SJSA1 (cell line): ENCODE measurements at places on chromosomes 1 and 21.

GRCh38 chr1:111541721-111542120 lies 38.3 kb upstream of the ADORA3 start:
- no peak for DNase-seq

DNA sequence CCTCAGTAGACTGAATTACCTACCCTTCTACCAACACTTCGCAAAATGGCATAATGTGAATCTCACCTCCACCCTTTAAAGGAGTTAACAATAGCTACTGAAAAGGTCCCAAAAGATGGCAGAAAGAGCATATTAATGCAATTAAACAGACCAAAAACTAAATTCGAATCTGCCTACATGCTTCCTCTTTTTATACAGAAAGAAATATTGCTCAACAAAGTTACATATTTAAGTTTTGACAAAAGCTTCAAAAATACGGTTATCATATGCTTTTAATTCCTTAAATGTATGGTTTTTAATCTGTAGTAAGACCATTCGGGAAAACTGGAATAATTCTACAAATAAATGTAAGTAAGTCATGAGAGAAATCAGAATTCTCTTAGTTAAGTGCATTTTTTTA lies 2.2 kb downstream of the APP start:
- DNase-seq, result no peak

DNA sequence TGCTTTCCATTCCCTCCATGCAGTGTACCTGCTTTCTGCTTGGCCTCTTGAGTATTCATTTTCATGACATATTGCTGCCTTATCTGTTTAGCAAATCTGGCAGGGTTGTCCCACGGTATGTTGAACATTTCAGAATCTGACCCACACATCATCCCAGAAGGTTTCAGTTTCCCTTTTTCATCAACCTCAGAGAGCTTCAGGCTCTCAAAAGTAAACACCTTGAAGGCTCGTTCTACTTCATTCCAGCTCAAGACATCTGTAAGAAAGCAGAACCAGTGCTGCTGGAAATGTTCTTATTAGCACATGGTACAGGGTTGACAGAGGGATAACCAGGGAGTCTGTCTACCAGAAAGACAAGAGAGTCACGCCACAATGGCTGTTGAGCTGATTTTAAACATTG lies 103.6 kb downstream of the SPAG17 start:
- DNase-seq, result no peak

- no peak for DNase-seq
Measured at GRCh38 chr1:4628992-4629391, 25.4 kb upstream of the AJAP1 start.

DNA sequence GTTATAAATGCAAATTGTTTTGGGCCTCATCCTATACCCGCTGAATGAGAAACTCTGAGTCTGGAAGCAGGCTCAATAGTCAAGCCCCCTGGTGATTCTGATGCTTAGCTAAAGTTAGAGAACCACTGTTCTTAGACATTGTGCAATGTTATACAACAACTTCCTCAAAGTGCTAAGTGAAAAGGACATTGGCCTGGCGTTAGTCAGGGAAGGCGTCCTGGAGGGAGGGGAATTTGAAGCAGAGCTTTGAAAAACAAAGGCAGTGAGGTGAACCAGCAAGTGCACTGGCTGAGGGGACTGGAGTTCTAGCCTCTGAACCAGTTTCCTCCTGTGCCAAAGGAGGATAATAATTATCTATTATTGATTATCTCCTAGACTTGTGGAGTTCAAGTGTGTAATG lies 5.1 kb downstream of the CD1D start:
- DNase-seq, result no peak

- peak; percentile 15 for DNase-seq
Measured at GRCh38 chr1:88079036-88079435, 605.0 kb upstream of the PKN2 start.

- DNase-seq, result no peak
Measured at GRCh38 chr1:52588535-52588934, 13.6 kb upstream of the GPX7 start.

GRCh38 chr1:93033785-93034184 lies 45.3 kb upstream of the MTF2 start:
- no peak for DNase-seq

DNA sequence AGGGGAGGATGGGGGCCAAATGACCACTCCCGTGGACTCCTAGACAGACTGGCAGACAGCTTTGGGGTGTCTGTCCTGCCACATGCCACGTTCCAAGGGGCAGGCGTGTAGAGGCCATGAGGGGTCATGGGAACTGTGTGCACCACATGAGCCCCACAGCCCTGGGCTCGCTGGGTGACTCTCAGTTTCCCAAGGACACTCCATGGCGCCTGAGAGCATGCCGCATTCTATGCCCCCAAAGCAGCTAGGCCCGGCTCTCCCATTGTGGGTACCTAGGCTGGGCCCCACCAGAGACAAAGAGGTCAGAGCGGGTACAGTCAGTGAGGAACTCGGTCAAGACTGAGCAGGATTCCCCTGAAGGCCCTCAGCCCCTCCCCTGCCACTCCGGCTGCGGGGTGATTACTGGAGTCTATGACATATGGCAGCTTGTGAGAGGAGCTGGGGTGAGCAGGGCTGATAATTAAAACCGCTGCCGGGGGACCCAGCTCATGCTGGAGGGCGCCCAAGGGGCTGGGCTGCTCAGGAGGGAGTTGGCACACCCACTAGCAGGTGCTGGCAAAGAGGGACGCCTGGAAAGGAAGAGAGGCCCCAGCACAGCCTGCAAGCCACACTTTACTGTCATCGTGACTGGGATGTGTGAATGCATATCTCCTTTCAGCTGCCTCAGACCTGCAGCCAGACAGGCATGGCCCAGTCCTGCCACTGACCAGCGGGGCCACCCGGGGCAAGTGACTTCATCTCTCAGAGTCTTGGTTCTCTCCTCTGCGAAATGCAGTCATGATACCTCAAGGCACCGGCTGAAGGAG lies 8.4 kb downstream of the LRP8 start:
- DNase-seq, result no peak

DNA sequence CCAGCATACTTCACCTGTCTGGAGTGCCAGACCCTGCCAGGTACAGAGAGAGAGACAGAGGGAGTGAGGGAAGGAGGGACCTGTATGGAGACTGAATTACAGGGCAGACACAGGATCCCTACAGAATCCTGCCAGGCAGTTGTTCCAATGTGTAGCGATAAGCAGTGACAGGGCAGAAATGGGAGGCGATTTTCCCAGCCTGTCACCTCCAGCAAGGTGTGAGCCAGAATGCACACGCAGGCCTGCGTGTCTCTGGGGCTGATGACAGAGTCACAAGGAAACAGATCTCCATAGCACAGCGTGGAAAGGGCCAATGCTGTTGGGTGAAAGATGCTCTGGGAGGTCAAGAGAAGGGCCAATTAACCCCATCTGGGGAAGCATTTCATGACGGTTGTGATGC lies 111.3 kb downstream of the HIVEP3 start:
- DNase-seq, result no peak

GRCh38 chr1:246037832-246038231 lies 469.2 kb downstream of the SMYD3 start:
- DNase-seq, result no peak

GRCh38 chr1:180598333-180598974 lies 33.4 kb upstream of the XPR1 start:
- no peak for DNase-seq

- DNase-seq, result no peak
Measured at GRCh38 chr1:52414942-52415341, 10.5 kb downstream of the PRPF38A start.

DNA sequence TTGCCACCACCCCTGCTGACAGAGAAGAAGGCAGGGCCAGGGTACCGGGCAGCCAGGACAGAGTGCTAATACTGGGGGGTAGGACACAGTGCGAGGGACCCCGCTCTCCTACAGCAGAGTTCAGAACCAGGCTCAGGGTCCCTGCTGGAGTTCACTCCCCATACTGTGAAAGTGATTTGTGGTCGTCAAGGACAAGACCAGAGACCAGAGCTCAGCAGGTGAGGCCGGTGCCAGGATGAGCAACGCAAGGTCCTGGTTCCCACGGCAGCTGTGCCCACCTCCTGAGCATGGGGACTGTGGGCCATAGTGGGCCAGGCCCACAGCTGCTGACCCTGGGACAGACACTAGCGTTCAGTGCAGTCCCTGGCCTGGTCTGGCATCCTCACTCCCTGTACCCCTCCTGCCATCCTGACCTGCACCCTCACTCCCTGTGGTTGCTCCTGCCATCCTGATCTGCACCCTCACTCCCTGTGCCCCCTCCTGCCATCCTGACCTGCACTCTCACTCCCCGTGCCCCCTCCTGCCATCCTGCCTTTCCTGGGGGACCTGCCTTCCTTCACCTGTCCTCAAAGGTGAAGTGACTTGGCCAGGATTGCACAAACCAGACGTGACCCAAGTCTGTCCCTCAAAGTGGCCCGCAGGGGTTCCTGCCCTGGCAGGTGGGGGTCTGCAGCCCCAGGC lies 13.8 kb upstream of the PTTG1IP start:
- no peak for DNase-seq

- DNase-seq, result no peak
Measured at GRCh38 chr1:208538587-208538986, 294.4 kb upstream of the PLXNA2 start.

GRCh38 chr1:235102259-235102582 lies 26.4 kb downstream of the TOMM20 start:
- DNase-seq, result no peak

GRCh38 chr1:84855168-84855567 lies 37.8 kb downstream of the LPAR3 start:
- no peak for DNase-seq

DNA sequence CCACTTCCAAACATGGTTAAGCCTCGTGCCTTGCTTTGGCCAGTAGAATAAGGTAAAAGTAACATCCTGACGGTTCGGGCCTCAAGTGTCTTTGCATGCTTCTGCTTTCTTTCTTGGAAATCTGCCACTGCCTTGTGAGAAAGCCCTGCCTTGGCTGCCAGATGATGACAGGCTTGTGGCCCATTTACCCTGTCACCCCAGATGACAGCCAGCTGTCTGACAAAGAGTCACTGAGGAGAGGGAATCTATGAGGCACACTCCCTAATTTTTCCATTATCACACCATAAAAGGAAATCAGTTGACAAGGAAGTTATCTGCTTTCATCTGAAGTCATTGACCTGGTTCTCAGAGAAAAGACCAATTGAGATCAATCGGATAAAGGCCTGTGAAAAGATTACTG lies 199.8 kb downstream of the USH2A start:
- no peak for DNase-seq

- no peak for DNase-seq
Measured at GRCh38 chr1:19613171-19613703, 30.9 kb upstream of the NBL1 start.

GRCh38 chr1:17654519-17654918 lies 100.6 kb upstream of the ACTL8 start:
- DNase-seq, result no peak

DNA sequence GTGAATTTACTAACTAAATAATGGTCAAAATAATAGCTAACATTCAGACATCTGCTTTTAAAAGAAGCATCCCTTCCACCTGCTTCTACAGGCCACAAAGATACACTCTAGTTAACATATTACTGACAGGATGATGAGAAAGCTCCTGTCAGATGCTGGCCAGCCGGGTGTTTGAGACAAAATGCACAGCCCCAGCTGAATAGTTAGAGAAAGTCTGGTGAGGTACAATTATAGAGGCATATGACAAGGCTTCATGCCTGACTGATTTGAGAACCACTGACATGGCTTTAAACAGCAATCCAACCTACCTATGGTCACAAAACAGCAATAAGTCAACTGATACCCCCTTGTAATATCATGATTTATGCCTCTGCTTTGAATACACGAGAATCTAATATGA lies 137.0 kb downstream of the DENND1B start:
- no peak for DNase-seq

GRCh38 chr1:32998064-32998463 lies 33.5 kb upstream of the RNF19B start:
- no peak for DNase-seq

GRCh38 chr1:89821322-89822108 lies 683 bp downstream of the LRRC8D start:
- peak; percentile 43 for DNase-seq

- DNase-seq, result no peak
Measured at GRCh38 chr1:33032126-33032869, 4.4 kb downstream of the AK2 start.

- no peak for DNase-seq
Measured at GRCh38 chr1:31549809-31550620, 26.3 kb upstream of the TINAGL1 start.

DNA sequence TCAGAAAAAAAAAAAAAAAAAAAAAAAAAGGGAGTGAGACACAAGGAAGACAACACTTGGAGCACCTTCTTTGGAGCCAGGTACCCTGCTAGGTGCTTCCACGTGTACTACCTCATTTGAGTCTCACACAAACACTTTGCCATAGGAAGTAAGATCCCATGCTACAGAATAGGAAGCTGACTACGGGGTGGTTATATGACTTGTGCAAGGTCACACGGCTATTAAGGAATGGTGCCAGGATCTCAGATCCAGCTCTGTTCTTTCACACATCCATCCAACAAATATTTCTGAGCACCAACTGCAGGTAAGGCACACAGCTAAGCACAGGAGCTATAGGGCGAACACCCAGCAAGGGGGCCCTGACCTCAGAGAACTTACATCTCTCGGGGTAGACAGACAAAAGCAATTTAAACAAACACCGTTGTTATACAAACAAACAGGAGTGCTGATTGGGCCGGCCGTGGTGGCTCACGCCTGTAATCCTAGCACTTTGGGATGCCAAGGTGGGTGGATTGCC lies 22.4 kb downstream of the PTAFR start:
- DNase-seq, result no peak

DNA sequence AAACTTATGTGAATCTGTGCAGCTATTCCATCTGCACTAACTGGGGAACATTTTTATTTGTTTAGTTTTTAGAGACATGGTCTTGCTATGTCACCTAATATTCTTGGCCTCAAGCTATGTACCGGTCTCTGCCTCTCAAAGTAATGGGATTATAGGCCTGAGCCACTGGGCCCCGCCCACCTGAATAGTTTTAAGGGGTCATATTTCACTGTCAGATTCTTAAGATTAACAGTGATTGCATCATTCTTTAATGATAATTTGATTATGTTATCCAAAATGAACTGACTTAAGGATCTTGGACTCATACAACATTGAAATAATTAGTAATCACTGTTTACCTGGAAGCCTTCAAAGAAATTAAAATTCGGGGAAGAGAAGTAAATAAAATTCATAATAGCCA lies 12.6 kb upstream of the KLF18 start:
- no peak for DNase-seq

GRCh38 chr1:247857985-247858619 lies 1.1 kb downstream of the TRIM58 start:
- no peak for DNase-seq

DNA sequence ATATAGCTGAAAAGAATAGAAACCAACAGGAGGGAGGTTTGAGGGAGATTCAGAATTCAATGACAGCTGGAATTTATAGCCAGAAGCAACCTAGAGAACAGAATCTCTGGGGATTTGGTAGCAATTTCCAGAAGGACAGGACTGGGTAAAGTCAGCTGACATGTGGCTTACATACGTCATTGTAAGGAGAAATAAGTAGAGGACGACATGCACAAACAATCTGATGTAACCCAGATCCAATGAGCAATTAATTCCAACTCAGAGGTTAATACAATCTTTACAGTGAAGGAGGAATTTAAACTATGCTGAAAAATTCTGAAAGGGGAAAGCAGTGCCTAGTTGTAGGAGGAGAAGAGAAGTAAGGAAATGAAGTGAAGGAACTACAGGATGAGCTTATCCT lies 383.9 kb downstream of the PTBP2 start:
- no peak for DNase-seq
